ENCODE measurements at places on chromosomes 3 and 15. TPM values are rescaled to one million over a fixed set of nuclear protein-coding genes. Genes with fewer than 3 reads are reported as not detected.

GRCh38 chr3:172125963-172126457 is 86.6 kb downstream of the FNDC3B start:
- no peak for ATAC-seq

GRCh38 chr3:18236726-18237125 is 188.4 kb downstream of the SATB1 start:
- no peak for ATAC-seq

ARL6IP5 gene
- 36.4 TPM for total RNA-seq

DNA sequence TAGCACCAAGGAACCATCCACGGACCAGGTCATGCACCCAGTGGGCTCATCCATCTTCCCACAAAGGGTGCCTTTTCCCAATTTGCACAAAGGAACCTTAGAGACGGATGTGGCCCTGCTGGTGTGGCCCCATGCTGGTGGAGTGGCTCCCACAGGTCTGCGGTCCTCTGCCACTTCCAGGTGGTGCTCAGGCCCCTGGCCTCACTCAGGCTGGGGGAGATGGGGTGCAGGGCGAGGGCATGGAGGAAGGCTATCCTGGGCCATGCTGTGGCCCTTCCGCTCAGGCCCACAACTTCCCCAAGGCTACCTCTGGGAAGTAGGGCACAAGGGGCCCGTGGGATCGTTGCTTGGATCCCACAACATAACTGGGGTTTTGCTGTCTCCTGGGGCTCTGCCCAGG is 5.2 kb upstream of the SYNM start:
- peak; percentile 10 for ATAC-seq

DNA sequence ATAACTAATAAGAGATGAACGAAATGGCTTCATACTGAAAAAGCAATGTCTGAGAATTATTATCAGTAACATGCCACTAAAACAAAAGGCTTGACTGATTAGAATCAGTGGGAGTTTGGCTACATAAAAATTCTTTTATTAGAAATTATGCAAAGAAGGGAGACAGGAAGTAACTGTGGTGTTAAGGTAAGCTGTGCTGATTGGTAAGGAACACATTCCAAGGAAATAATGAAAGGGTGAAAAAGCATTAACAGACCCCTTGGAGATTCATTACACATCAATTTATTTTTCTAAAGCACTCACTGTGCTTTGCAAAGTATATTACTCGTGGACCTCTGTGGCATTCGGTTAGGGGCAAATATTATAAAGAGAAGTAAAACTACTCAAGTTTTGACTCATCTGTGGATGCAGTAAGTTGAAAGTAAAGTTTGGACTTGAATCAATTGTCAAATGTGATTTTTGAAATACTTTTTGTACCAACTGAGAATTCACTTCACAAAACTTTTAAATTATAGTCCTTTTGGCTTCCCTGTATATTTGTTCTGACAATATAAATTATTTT is 176.1 kb upstream of the ZPLD1 start:
- no peak for ATAC-seq

GRCh38 chr3:177174607-177175170 is 22.6 kb downstream of the TBL1XR1 start:
- ATAC-seq, result no peak

IL5RA gene
- total RNA-seq, result not detected

GRCh38 chr15:39517122-39517855 is 63.6 kb upstream of the THBS1 start:
- ATAC-seq, result no peak

DNA sequence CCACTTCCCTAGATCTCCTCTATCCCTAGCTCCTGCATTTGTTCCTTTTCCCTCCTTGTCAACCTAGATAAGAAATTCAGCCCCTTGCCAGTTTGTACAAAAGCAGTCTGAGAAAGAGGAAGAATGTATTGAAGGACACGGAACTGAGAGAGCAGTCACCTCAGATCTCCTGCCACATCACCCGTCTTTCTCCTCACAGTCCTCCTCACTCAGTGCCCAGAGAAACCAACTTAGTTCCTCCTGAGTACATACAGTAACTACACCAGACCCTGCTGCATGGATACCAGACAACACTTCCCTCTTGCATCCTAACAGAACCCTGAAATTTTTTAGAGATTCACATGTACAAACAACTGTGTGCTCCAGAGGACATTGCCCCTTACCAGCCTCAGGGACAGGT is 563.6 kb upstream of the ADAMTS9 start:
- no peak for ATAC-seq

DNAH12 gene
- 0.08 TPM for total RNA-seq

GRCh38 chr3:120743556-120744195 is 1.1 kb downstream of the GTF2E1 start:
- no peak for ATAC-seq

- ATAC-seq, result peak; percentile 28
Measured at GRCh38 chr3:78917536-78917935, 850.3 kb downstream of the ROBO1 start.

- no peak for ATAC-seq
Measured at GRCh38 chr3:155362808-155363689, 69.6 kb upstream of the STRIT1 start.

DNA sequence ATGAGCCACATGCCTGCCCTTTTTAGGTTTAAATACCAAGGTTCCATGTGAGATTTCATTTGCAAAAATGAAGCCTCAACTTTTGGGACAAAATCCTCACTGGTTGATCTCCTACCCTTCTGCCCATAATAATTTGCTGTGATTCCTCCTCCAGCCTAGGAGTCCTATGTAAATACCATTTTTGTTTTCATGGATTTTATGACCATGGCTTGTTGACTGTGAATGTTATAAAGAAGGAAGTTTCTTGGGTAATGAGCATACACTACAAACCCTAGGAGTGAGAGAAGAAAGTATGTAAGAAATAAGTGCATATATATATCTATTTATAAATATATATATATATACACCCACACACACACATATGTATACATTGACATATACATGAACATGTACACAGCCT is 13.1 kb downstream of the RLBP1 start:
- ATAC-seq, result no peak

- ATAC-seq, result no peak
Measured at GRCh38 chr3:168730073-168730472, 634.3 kb upstream of the GOLIM4 start.

CD276 gene
- total RNA-seq, result 14.7 TPM

GRCh38 chr15:95734422-95735316 is 595.8 kb upstream of the NR2F2 start:
- ATAC-seq, result no peak

MAPKAPK3 gene
- 50.5 TPM for total RNA-seq

- ATAC-seq, result no peak
Measured at GRCh38 chr15:32124726-32125125, 94.4 kb downstream of the CHRNA7 start.

DNA sequence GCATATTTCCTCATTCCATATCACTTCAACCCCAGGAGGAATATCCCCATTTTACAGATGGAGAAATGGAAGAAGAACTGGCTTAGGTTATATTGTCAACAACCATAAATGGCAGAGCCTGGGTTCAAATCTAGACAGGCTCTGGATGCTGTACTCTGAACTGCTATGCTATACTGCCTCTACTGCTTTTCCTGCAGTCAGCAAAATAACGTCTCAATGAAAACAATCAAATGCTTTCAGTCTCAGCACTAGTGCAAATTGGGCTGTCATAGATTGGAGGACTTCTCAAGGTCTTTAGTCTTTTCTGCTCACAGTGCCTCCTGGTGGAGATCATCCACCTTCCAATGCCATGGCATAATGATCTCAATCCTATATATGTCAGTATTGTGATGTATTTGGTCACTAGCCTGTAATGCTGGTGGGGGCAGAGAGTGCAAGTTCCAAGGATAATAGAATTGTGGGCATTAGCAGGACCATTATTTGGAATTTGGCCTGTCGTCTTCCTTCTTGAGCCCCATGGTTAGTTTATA is 285.0 kb downstream of the CLSTN2 start:
- no peak for ATAC-seq

DNA sequence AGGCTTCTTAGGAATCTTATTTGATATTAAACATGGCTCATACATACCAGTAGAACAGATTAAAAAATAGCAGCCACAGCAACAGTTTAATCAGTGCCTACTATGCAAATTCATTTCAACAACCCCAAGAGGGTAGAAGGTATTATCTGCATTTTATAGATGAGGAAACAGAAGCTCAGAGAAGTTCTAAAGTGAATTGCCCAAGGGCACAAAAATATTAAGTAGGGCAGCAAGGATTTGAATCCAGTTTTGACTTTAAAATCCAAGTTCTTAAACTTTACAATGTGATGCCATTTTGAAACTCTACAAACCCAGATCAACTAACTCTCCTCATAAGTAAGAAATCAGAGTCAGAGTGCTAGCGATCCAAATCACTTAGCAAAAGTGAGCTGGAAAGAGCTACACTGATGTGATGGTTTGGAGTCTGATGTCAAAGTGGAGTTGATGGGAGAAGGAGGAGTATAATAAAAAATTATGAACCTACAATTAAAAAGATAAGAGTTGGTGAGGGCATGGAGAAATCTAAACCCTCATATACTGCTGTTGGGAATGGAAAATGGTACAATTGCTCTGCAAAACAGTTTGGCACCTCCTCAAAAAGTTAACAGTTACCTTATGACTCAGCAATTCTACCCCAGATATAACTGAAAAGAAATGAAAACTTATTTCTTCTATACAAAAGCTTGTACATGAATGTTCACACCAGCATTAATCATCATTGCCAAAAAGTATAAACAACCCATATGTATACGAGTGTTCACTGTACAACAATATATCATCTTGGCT is 51.0 kb upstream of the PLXND1 start:
- no peak for ATAC-seq

SCAANT1 gene
- total RNA-seq, result not detected

GRCh38 chr3:62548528-62549205 is 175.3 kb upstream of the FEZF2 start:
- no peak for ATAC-seq

P2RY14 gene
- total RNA-seq, result 0.88 TPM

DNA sequence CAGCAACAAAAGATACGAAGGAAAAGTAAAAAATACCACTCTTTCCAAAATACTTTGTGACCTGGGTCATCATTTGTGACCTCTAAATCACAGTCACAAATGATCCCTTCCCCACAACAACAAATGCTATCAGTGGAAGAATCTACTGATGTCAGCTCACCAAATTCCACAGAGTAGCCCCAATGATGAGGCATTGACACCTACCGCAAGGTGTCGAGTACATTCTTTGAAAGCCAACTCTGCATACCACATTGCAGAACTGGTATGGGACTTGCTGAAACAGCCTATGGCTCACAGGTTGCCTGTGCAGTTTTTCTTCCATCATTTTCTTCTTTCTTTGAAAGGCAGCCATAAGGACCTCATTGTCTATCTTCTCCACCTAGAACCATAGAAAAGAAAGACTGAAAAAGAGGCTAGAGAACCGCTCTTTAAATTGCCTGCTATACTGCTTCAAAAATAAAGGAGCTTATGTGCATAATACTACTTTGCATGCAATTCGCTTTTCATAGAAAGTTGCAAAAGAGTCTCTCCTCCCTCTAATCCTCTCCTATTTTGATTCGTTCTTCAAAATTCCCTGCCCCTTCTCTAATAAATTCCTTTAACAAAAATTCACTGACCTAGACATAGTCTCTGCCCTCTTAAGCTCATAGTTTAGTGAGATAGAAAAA is 21.4 kb upstream of the KPNA1 start:
- ATAC-seq, result no peak

SPTSSB gene
- 3.2 TPM for total RNA-seq

DNA sequence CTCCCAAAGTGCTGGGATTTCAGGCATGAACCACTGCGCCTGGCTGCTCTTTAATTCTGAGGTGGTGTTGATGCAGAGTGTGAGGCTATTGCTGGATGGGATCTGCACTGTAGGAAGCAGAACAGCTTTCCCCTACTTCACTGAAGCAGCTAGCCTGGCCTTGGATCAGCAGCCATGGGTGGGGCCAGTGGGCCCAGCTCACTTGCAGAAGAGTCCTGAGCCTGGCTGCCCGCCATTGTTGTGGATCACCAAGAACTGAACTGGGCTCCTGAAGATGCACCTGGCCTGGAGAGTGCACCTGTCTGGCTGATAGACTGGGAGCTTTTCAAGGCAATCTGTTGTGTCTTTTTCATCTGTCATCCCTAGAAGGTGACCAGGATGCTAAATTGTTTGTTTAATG is 11.9 kb downstream of the TLNRD1 start:
- no peak for ATAC-seq

GRCh38 chr15:83458381-83458780 is 11.2 kb downstream of the SH3GL3 start:
- ATAC-seq, result no peak

DNA sequence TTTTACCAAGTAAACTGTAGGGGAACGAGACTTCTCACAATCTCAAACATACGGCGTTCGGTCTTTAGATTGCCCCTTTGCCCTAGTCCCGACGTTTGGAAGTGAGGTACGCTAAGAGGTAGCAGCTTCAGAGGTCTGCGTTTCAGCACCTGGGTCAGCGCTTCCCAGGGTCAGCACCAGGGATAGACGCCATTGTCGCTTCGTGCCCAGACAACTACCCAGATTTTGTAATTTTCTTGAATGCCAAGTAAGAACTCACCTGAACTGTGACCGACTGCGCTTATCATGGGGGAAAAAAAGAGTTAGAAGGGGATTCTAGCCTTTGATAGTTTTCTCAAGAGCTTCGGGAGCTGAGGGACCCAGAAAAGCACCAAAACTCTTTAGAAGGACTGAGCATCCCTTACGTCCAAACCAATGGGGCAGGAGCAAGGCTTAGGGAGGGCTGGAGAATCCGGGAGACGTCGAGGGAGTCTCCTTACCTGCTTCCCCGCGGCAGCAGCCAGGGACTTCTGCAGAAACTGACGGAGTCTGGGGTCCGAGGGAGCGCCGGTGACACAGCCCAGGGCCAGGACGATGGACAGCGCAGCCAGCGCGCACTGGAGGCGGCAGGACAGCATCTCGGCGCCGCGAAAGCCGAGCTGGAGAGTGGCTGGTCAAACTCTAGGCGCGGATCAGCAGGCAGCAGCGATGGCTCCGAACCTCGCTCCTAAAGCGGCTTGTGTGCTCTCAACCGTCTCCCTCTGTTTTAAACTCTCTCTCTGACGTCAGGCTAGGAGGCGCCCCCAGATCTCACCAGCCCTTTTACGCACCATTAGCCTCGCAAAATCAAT is at the start of gene SST:
SST (minus strand) TSS at position 720 of the 830 bp plus-strand sequence; CDS start at position 617, 103 bp downstream.
- no peak for ATAC-seq
